Glomerular endothelial cell (primary cell): ENCODE measurements at places on chromosomes 16 and 17. TPM values are rescaled to one million over a fixed set of nuclear protein-coding genes. Genes with fewer than 3 reads are reported as not detected.

Gene HSPB9
- total RNA-seq = not detected in 2 replicates

Gene ATP2C2
- 0.10 TPM in 1 of 2 replicates, not detected in the other for total RNA-seq

Gene ALDOC
- total RNA-seq = 14.1 and 23.8 TPM in 2 replicates

Gene CBX2
- 15.8 and 19.9 TPM in 2 replicates for total RNA-seq

Gene ASGR1
- total RNA-seq = 2.6 and 5.4 TPM in 2 replicates

Gene FOXC2
- 7.1 and 21.7 TPM in 2 replicates for total RNA-seq

Gene ZFHX3
- 13.6 and 19.8 TPM in 2 replicates for total RNA-seq

Gene C1QTNF8
- not detected in 2 replicates for total RNA-seq

Gene PTX4
- 0.18 TPM in 1 of 2 replicates, not detected in the other for total RNA-seq

Gene LRRC37A3
- 4.2 and 7.2 TPM in 2 replicates for total RNA-seq

Gene OR4D1
- not detected in 2 replicates for total RNA-seq

Gene STAT5A
- total RNA-seq = 14.6 and 21.9 TPM in 2 replicates

Gene VAT1L
- 6.4 and 30.6 TPM in 2 replicates for total RNA-seq

Gene MYO15A
- total RNA-seq = 0.18 and 0.92 TPM in 2 replicates

Gene CUEDC1
- 19.8 and 27.3 TPM in 2 replicates for total RNA-seq

Gene TEX14
- not detected in 2 replicates for total RNA-seq

Gene CMTM2
- not detected in 2 replicates for total RNA-seq

Gene SLC52A1
- total RNA-seq = 0.10 TPM in 1 of 2 replicates, not detected in the other

Gene TP53TG3
- total RNA-seq = not detected in 2 replicates

Gene ZFPM1
- 1.6 and 3.3 TPM in 2 replicates for total RNA-seq

Gene CCL4
- not detected in 2 replicates for total RNA-seq

Gene MAPT
- 0.05 and 0.12 TPM in 2 replicates for total RNA-seq

Gene TNFSF13
- total RNA-seq = 1.5 and 6.7 TPM in 2 replicates

Gene LPO
- total RNA-seq = not detected in 2 replicates

Gene DNAI2
- total RNA-seq = not detected in 2 replicates

Gene RNU2-1
- total RNA-seq = not detected in 2 replicates

Gene NR1D1
- total RNA-seq = 1.8 and 5.1 TPM in 2 replicates
